ENCODE measurements at places on chromosomes 7 and 10.

DNA sequence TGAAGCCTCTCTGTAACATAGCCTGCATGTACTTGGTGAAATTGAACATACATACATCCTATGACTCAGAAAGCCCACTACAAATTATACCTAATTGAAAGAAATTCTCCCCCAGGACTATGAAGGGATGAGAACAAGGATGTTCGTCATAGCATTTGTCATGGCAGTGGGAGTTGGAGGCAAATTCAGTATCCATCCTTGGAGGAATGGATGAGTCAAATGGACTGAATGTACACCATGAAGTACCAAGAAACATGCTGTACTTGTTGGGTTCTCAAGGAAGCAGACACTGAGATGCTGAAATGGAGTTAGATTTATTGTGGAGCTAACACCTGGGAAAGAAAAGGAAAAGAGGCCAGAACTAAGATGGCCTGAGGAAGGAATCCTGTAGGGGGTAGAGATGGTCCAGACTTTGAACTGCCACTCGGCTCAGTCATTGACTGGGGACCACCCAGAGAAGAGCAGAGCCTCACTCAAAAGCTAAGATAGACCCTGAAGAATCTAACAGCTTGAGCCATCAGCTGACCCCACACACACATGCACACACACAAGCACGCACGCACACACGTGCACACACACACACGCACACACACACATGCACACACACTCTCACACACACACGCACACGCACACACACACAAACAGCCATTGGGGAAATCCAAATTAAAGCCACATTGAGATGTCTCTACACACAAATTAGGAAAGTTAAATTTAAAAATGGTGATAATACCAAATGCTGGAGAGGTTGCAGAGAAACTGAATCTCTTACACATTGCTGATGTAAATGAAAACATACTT, 22.3 kb downstream of the AOC1 start:
- DNase-seq: no peak

- DNase-seq: no peak
Measured at GRCh38 chr7:144853542-144853941, 17.7 kb upstream of the TPK1 start.

DNA sequence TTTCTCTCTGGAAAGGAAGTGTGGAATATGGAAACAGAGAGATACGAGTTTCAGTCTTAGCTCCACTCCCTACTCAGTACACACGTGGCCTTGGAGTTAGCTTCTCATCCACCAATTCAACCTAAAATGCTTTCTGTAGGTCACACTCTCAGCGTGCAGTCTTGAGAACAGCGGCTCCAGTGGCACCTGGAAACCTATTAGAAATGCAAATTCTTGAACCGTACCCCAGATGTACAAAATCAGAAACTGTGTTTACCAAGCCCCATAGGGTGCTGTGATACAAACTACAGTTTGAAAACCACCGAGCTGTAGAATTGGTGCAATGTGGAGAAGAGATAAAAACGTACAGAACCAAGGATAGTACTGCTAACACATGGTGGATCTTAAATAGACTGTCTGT, 91.1 kb upstream of the SP4 start:
- no peak for DNase-seq

DNA sequence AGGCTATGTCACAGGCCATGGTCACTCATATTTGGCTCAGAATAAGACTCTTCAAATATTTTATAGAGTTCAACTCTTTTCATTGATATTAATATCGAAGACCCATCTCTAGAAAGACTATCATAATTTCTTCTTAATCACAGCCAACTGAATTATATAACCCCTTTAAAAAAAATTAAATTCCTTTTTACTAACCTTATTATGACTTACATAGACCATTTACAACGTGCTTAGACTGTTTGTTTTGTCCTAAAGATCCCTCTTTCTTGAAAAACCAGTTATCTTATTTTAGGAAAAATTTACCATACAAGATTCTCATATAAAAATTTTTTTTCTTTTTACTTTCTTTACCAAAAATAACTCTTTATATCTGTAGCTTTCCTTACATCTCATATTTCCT, 10.2 kb upstream of the TMEM254 start:
- no peak for DNase-seq

Measured in stimulated activated effector memory CD8-positive, alpha-beta T cell treated with anti-CD3 and anti-CD28 coated beads, Interleukin-12 subunit alpha, Interleukin-12 subunit beta, amount 100 ng/mL, for 72 hours (primary cell).